T-helper 2 cell (primary cell): ENCODE measurements at places on chromosomes 2 and 18.
A peak's percentile ranks its signal among the peaks of the same experiment; 100 is the strongest.

- DNase-seq: no peak
Observed at GRCh38 chr2:58032764-58033080, 13.9 kb upstream of the VRK2 start.

DNA sequence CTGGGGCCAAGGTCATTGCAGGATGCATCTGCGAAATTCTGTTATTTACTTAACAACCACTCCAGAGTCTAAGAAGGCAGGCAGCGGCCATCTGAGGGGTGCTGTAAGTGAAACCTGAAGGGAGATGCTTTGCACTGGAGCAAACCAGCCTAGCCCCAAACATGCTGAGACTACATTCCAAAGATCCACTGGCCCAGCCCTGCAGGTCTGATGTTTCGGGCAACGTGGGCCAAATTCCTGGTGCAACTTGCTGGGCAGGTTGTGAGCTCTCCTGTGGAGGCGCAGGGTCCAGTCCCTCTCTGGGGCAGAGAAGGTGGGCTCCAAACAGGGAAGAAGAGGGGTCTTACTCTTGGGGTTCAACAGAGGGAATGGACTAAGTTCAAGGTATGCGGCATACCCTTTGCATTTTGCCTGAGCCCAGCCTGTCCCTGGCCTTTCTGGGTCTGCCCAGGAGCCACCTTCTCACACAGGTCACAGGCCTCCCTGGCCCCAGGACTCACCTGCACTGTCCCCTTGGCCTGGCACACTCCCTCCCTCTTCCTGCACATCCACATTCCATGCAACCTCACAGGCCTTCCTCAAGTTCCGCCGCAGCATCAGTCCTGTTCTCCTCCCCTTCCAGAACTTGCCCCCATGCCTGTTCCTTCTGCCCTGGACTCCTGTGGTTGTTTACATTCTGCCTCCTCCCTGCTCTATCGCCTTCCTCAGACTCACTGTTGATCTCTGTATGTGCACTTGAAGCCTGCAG is 5.1 kb upstream of the MAL start:
- DNase-seq: no peak

GRCh38 chr18:5726011-5726410 is 169.3 kb downstream of the TMEM200C start:
- DNase-seq: no peak

DNA sequence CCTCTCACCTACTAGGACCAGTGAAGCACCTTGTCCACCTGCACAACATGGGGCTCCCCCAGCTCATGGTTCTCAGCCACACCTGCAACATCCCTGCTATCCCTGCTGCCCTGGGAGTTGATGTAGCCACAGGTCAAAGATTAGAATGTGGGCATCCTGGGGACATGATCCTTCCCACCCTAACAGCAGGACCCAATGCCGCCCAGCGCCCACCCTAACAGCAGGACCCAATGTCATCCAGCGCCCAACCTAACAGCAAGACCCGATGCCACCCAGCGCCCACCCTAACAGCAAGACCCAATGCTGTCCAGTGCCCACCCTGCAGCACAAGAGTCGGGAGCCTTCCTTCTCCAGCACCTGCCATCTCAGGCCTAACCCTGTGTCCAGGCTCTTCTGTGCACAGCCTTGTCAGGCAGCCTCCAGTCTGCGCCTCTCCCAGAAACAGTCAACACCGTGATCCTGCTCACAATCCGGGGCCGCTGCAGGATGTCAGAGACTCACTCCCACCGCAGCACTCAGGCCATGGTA is 237.3 kb upstream of the SALL3 start:
- no peak for DNase-seq

DNA sequence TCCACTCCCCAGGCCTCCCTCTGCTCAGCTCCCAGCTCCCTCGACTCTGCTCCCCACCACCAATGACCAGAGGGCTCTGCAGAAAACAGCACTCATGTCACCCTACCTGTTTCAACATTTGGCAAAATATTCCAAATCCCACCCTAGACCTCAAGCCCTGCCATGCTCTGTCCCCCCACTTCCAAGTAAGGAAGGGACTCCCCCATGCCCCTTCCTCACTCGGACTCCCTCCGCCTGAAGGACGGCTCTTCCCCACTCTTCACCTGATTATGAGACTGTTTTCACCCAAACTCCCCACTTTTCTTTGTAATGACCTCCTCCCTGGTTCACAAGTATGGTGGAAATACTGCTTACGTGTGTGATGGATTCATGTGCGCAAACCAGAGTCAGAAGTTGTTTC is 208.4 kb downstream of the MGAT5 start:
- DNase-seq: no peak

- DNase-seq: no peak
Observed at GRCh38 chr18:30139631-30140287, 902.8 kb downstream of the DSC3 start.

- DNase-seq: no peak
Observed at GRCh38 chr2:210727549-210727948, 171.2 kb downstream of the CPS1 start.

- DNase-seq: no peak
Observed at GRCh38 chr2:50178050-50178449, 853.9 kb downstream of the NRXN1 start.

- DNase-seq: peak; percentile 89
Observed at GRCh38 chr18:24014062-24014985, at the start of gene TTC39C. Gene TTC39C, plus strand, starts transcription at chr18:24014754. Its CDS starts 118 bp downstream, at chr18:24014872.

DNA sequence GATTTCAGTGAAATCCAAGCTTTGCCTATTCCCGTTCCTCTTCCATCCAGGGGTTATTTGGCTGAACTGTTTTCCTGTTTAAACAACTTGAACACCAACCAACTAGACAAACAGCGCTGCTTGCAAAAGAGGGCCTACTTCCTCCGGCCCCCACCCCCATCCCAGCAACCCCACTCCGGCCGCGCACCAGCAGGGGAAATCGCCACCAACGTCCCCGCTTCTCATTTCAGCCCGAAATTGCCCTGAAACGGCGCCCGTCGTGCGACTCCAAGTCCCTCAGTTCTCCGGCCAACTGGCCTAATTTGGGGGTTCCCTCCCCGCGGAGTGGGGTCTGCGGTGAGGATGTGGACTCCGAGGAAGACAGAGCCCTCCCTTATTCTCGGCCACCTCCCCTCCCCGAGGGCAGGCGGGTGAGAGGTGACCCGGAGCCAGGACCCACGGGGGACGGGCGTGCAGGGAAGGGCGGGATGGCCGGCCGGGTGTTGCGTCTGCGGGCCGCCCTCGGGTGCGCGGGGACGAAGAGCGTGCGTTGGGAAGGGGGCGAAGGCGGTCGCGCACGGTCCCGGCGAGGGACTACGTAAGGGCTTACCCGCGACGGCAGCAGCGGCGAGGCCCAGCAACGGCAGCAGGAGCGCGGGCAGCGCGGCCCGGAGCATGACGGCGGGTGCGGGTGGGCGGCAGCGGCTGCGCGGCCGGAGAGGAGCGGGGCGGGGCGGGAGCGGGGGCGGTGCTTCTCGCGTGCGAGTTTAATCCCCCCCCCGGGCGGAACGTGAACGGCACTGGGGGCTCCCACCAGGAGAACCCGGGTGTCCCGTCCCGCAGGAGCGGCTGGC is at the start of gene CD302:
TSS of gene CD302 (minus strand) at position 666 of the 833 bp plus-strand sequence. CDS start at position 656, 10 bp downstream.
- peak; percentile 12 for DNase-seq

DNA sequence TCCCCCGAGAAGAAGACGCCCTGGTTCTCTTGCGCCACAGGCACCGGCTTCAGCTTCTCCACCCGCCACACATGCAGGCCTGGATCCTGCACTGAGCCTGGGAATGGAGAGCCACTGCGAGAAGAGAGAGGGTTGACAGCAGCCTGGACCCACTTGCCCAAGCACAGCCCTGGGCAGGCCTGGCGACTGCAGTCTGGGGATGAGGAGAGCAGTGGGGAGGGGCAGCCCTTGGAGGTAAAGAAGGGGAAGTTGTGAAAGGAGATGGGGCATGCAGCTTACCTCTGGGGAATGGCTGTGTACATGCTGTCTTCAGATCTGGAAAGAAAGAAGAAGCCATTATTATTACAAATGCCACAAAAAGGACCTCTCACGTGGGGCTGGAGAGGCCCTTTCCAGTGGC is 8.3 kb downstream of the CAPG start:
- DNase-seq: no peak

DNA sequence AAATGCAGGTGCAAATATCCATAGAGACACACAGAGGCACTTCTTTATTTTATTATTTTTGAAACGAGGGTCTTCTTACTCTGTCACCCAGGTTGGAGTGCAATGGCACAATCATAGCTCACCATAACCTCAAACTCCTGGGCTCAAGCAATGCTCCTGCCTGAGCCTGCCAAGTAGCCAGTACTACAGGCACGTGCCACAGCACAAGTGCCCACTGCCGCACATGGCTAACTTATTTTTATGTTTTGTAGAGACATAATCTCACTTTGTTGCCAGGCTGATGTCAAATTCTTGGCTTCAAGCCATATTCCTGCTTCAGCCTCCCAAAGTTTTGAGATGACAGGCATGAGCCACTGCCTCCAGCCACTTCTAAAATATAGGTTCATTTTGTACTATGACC is 537.6 kb downstream of the THSD7B start:
- DNase-seq: no peak

- DNase-seq: no peak
Observed at GRCh38 chr18:40867459-40867858, 1087.6 kb upstream of the PIK3C3 start.

GRCh38 chr18:77148289-77148688 is 15.7 kb upstream of the MBP start:
- DNase-seq: no peak
